Right hindlimb (tissue), 1 donor: ENCODE measurements at places on chromosomes 2 and 18.
A peak's percentile ranks its signal among the peaks of the same experiment; 100 is the strongest.

DNA sequence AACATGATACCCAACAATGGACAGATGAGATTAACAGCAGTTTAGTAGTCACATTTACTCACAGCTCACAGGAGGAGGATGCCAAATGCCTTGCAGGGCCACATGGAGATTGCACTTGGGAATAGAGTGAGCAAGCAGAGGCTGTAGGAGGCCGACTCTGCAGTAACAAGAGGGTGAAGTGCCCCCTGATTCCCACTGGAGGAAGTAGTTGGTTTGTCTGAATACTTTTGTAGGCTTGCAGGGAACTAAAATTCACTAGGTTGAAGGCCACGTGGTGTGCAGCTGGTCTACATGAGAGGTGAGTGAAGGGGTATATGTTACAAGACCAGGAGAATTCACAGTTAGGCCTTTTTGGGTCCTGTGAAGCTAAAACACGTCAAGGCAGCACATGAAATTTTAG lies 419.3 kb upstream of the TNP1 start:
- DNase-seq, result no peak

DNA sequence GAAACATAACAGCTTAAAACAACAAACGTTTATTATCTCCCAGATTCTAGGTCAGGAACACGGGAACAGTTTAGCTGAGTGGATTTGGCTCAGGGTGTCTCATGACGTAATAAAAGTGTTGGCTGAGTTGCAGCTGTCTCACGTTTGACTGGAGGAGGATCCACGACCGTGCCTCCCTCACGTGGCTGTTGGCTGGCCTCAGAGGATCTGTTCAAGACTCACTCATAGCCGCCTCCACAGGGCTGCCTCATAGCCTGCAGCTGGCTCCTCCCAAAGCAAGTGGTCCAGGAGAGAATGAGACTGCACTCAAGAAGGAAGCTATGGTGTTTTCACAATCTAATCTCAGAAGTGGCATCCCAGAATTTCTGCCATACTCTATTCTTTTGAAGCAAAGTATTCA lies 167.1 kb downstream of the RPRM start:
- DNase-seq, result peak; percentile 21

- DNase-seq, result peak; percentile 78
These were observed 67.7 kb upstream of the L3MBTL4 start for GRCh38 chr18:6482198-6482977.

DNA sequence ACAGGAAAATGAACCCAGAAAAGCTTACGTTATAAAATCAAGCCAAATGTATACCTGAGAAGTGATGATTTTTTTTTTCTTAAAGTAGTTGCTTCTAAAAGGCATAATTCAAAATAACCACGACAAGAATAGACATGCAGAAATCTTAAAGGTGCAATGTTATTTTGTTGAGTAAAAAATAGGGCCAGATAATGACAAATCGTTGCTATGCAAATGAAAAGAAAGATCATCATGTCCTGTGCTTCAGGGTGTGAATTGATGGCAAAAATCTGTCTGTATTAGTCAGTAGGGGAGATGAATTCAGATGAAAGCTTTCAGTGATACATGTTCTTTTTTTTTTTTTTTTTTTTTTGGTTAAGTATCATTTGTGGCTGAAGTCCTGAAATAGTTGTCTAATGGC lies 24.0 kb downstream of the LYPD6B start:
- no peak for DNase-seq

GRCh38 chr2:238295144-238296112 lies 7.0 kb upstream of the PER2 start:
- no peak for DNase-seq

GRCh38 chr18:2654928-2655177 lies 673 bp upstream of the SMCHD1 start:
- DNase-seq, result no peak

DNA sequence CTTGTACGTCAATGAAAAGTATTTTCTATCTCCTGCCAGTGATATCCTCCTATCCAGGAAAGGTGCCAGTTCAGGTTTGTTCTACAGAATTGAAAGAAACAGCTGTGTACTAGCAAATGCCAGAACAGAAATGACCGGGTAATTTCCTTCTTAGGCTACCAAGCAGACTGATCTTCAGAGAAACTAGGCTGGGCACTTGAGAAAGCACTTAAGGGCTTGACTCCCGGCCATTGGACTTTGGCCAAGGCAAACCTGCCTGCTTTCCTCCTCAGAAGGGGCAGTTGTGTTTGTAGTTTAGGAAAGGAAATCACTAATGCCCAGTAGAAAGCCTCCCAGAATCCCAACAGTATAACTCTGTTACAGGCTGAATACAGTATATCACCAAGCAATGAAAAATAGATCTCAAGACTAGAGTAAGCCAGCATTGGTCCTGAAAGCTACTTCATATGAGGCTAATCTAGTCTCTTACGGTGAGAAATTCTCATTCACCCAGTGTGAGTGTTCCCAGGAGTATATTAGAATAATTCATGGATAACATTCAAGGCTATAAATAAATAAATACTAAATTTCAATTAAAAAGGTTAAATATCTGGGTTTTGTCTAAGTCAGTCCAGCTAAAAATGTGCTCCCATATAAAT lies 43.0 kb upstream of the COL5A2 start:
- peak; percentile 61 for DNase-seq

DNA sequence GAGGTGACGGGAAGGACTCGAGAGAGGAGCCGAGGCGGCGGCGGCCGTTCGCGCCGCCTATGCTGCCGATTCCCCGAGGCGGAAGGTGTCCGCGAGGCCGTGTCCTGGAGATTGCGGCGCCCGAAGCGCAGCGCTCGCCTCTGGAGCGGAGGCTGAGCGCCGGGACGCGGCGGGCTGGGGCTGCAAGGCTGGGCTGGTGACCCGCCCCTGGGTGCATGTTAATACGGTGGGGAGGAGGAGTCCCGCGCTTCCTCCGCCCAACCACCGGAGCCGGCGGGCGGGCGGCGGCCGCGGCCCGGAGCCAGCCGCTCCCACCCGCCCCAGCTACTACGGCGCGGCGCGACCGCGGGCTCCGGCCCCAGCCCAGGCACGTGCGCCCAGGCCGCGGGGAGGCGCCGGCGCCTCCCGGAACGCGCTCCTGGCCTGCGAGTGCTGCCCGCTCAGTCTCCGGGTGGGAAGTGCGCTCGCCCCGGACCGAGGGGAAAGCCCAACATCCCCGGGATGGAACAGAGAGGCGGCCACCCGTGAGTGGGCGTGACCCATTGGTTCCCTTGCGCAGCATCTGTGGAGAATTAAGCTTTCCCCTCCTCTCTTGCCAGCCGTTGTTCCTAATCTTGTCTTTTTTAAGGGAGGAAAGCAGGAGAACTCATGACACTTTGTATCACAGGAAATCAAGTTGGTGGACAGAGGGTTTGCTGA lies at the start of gene DLGAP1:
TSS of gene DLGAP1 (minus strand) at position 195 of the 699 bp plus-strand sequence.
- DNase-seq, result peak; percentile 84
